Panc1 (cell line): ENCODE measurements at places on chromosomes 16 and 17. TPM values are rescaled to one million over a fixed set of nuclear protein-coding genes. Genes with fewer than 3 reads are reported as not detected.
A peak's percentile ranks its signal among the peaks of the same experiment; 100 is the strongest.

GRCh38 chr17:42886283-42887176 lies 14.1 kb upstream of the G6PC1 start:
- DNase-seq = no peak
- H3K4me1 ChIP-seq = no peaks in the 10 kb centered on the region
- H3K36me3 ChIP-seq = no peaks in the 10 kb centered on the region
- no peaks in the 10 kb centered on the region for H3K27me3 ChIP-seq
- H3K27ac ChIP-seq = no peak overlapping the region

GRCh38 chr16:88929091-88929445 lies 47.9 kb downstream of the CBFA2T3 start:
- peak overlapping the region; percentile 83; the same call in 1 of the 2 replicates for H3K27ac ChIP-seq
- H3K4me3 ChIP-seq = no peak overlapping the region
- H3K27me3 ChIP-seq = no peaks in the 10 kb centered on the region

DNA sequence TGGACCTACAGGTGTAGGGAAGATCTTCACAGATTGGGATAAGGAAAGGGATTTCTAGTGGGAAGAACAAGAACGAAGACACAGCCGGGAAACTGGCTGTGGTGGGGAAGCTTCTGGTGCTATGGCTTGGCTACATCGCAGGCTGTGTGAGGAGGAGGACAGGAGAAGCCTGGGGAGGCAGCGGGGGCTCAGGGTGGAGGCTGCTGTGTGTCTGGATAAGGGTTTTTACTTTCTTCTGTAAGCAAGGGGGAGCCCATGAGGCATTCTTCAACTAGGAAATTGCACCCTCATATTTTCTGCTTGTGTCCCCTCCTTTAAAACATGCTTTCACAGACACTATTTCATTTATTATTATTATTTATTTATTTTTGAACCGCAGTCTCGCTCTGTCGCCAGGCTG lies 2.9 kb upstream of the RHBDF2 start:
- H3K27ac ChIP-seq = no peak overlapping the region
- no peak for DNase-seq
- peaks cover 19% of the 10 kb centered on the region for H3K4me1 ChIP-seq
- H3K36me3 ChIP-seq = peaks cover 7% of the 10 kb centered on the region; the same call in 1 of the 2 replicates
- H3K4me3 ChIP-seq = no peak overlapping the region

GRCh38 chr16:31201582-31202413 lies 762 bp downstream of the PYCARD start:
- H3K4me1 ChIP-seq = peaks cover 22% of the 10 kb centered on the region
- no peak for DNase-seq
- H3K27ac ChIP-seq = peak overlapping the region; percentile 71
- no peaks in the 10 kb centered on the region for H3K36me3 ChIP-seq
- H3K27me3 ChIP-seq = no peaks in the 10 kb centered on the region

- no peak for DNase-seq
- no peak overlapping the region for H3K4me3 ChIP-seq
- no peaks in the 10 kb centered on the region for H3K27me3 ChIP-seq
- no peaks in the 10 kb centered on the region for H3K36me3 ChIP-seq
- no peak overlapping the region for H3K27ac ChIP-seq
Measured at GRCh38 chr16:48479955-48480354, 94.7 kb upstream of the SIAH1 start.

DNA sequence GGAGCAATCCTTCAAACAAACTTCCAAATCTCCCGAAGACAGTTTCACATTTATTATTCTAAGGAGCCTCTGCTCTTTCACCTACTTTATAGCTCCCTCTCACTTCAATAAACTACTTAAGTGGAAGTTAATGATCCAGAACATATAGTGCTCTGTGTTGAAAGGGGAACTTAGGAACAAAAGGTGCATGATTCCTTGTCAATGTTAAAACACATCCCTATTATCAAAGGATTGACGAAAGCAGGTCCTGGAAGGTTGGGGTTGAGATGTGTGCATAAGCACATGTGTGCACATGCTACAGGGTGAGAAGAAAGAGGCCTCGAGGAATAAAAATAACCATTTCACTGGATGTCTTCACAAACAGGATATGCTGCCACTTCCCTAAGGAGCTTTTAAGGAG lies 170.3 kb downstream of the SLC39A11 start:
- no peaks in the 10 kb centered on the region for H3K27me3 ChIP-seq
- H3K27ac ChIP-seq = no peak overlapping the region
- H3K36me3 ChIP-seq = no peaks in the 10 kb centered on the region

DNA sequence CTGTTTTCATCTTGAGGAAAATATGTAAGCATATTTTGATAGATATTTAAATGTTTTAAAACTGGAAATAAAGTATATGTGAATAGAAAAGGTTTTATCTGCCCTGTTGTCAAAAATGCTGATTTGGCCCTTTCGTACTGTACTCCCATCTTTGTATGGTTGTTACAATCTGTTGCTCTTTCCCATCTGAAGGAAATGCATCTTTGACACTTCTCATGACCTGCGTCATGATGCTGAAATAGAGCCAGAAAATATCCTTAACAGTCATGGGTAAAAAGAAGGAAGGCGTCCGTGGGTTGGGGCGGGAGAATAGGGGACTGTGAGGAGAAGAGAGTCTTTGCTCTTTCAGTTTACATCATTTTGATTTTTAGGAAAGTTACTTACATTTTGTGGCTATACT lies 327.7 kb downstream of the BCAS3 start:
- H3K36me3 ChIP-seq = no peaks in the 10 kb centered on the region
- DNase-seq = no peak
- no peak overlapping the region for H3K27ac ChIP-seq
- no peaks in the 10 kb centered on the region for H3K27me3 ChIP-seq

- H3K27me3 ChIP-seq = no peaks in the 10 kb centered on the region
- no peak for DNase-seq
- H3K4me3 ChIP-seq = no peak overlapping the region
- H3K36me3 ChIP-seq = no peaks in the 10 kb centered on the region
- no peaks in the 10 kb centered on the region for H3K4me1 ChIP-seq
- H3K27ac ChIP-seq = no peak overlapping the region
Measured at GRCh38 chr17:29847118-29847517, 82.9 kb downstream of the SSH2 start.

GRCh38 chr16:52016387-52016786 lies 530.6 kb downstream of the TOX3 start:
- no peak overlapping the region for H3K27ac ChIP-seq
- no peak for DNase-seq
- H3K36me3 ChIP-seq = no peaks in the 10 kb centered on the region
- no peaks in the 10 kb centered on the region for H3K4me1 ChIP-seq
- no peak overlapping the region for H3K4me3 ChIP-seq

DNA sequence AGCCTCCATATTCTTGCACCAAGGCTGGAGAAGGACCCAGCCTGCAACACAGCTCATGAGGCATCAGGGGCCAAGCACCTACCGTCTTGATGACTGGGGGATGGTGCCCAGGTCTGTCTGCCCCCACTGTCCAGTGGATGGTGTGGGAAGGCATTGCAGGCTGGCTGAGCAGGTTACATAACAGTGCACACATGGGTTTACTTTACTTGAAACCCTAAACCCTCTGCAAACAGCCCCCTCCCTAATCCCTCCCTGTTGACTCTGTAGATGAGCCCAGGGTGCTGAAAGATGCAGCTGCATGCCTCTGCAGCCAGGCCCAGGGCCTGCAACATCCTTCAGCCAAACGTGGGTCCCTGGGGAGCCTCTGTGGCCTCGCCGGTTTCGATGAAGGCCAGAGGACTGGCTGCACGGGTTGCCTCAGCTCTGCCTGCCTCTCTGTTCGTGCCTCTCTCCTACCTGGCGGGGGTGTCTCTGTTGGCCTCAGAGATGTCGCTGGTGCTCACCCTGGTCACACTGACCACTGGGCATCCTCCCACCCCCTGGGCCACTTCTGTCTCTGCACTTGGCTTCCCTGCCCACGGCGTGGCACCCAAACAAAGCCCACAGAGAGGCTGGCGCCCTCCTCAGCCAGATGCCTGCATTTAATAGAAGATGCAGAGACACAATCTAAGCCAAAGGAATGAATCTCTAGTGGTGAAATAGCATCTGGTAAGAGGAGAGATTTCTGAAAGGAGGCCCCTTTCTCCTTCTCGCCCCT lies 95.1 kb downstream of the METRNL start:
- H3K4me1 ChIP-seq = no peaks in the 10 kb centered on the region
- peaks cover 1% of the 10 kb centered on the region; the same call in 1 of the 2 replicates for H3K27me3 ChIP-seq
- no peak overlapping the region for H3K27ac ChIP-seq
- H3K4me3 ChIP-seq = no peak overlapping the region
- H3K36me3 ChIP-seq = no peaks in the 10 kb centered on the region
- DNase-seq = no peak

DNA sequence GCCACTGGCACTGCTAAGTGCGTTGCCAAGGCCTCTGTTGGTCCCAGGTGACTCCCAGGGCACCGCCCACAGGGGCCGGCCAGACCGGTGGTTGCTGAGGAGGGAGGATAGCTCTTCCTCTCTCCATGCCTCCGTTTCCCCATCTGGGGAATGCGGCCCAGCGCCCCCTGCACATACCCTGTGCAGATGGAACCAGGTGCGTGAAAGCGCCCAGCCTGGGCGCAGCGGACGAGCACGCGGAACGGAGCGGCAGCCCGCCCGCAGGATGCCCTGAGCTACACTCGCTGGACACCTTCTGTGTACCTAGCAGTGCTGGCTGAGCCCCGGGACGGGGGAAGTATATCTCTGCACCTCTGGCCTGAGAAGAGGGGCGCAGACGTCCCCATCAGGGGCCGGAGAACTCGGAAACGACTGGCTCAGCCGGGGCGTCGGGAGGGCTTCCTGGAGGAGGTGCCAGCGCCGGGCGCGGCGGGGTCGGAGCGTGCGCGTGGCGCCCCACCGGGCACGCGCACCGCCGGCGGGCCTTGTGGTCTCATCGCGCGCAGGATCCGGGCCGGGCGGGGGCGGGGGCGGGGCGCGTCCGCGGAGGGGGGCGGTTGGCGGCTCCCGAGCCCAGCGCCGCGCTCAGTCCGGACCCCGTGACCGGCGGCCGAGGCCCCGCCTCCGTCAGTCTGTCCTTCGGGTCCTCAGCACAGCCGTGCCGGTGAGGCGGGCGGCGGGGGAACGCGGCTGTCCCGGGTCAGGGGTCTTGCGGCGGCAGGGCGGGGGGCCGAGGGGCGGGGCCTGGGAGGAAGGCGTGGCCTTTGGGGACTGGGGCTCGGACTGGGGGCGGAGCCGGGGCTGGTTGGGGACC lies at the start of the genes CCDC78 and HAGHL:
Gene CCDC78 (minus strand): TSS at position 6 of the 853 bp plus-strand sequence. CDS start 76 bp downstream, outside the sequence.
Gene HAGHL (plus strand): TSS at position 669 of the 853 bp plus-strand sequence. CDS start 404 bp downstream, outside the sequence.
- H3K4me1 ChIP-seq = peaks cover 13% of the 10 kb centered on the region
- H3K27ac ChIP-seq = peak within 1 kb of the TSS; percentile 88
- no peaks in the 10 kb centered on the region for H3K27me3 ChIP-seq
- no peak for DNase-seq

DNA sequence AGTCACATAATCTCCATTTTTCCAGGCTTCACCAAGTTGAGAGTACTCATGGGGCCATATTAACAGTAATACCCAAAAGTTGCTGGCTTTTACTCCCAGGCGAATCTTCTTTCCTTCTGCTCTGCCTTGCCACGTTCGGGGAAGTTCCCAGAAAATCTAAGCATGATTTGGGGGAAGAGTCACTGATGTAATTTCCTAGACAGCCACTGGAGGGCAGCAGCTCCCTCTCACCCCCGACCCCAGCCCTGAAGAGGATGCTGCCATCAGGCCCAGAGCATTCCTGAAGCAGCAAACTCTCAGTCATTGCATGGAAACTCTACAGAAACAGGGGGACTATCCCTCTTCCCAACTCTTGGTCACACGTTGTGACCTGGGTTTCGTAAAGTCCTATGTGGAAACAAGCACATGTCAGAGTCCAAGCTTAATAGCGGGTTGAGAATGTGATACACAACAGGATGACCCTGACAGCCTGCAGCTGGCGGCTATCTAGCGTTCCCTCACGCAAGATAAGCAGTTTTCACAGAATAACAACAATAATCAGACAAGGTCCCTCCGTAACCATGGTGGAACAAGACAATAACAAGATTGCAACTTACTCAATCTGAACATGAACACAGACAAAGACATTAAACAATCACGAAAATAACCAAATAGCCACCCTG lies 43.8 kb upstream of the DHX40 start:
- peak; percentile 45 for DNase-seq
- H3K4me3 ChIP-seq = no peak overlapping the region
- H3K27ac ChIP-seq = no peak overlapping the region

DNA sequence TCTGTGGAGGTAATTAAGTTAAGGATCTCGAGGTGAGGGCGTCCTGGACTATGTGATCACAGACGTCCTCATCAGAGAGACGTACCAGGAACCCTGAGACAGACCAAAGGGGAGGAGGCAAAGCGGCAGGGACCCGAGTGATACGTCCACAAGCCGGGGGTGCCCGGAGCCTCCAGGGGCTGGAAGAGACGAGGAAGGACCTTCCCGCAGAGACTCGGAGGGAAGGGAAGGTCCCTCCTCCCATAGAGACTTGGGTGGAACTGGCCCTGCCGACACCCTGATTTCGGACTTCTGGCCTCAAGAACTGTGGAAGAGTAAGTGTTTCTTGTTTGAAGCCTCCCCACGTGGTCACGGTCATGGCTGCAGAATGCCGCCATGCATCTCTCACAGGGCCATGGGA lies 30.8 kb downstream of the LMF1 start:
- no peak overlapping the region for H3K4me3 ChIP-seq
- H3K4me1 ChIP-seq = no peaks in the 10 kb centered on the region
- H3K27ac ChIP-seq = no peak overlapping the region
- H3K27me3 ChIP-seq = no peaks in the 10 kb centered on the region
- no peaks in the 10 kb centered on the region for H3K36me3 ChIP-seq

DNA sequence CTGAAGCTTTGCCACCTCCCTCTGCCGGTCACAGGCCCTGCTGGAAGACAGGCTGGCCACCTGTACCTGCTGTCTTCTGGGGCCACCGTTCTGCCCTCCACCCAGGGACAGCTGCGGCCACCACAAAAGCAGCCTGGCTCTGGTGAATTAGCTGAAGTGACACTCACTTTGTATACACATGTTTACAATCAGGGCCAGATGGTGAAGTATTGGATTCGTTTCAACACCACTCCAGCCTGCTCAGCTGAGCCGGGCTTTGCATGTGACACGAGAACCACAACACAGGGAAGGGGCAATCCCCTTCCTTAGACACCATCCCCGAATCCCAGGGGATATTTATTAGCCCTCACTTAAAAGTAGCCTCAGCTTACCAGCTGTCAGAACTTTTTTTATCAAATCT lies 191.5 kb upstream of the RPL38 start:
- no peak overlapping the region for H3K27ac ChIP-seq
- H3K4me3 ChIP-seq = no peak overlapping the region
- peaks cover 44% of the 10 kb centered on the region for H3K27me3 ChIP-seq
- H3K36me3 ChIP-seq = no peaks in the 10 kb centered on the region
- no peak for DNase-seq

- no peaks in the 10 kb centered on the region for H3K36me3 ChIP-seq
- no peak overlapping the region for H3K4me3 ChIP-seq
- no peak overlapping the region for H3K27ac ChIP-seq
- H3K27me3 ChIP-seq = no peaks in the 10 kb centered on the region
- DNase-seq = no peak
- H3K4me1 ChIP-seq = peaks cover 9% of the 10 kb centered on the region; the same call in 1 of the 2 replicates
Measured at GRCh38 chr17:32275060-32276042, 9.7 kb downstream of the RHBDL3 start.

GRCh38 chr16:50299508-50300105 lies 33.3 kb downstream of the ADCY7 start:
- H3K4me1 ChIP-seq = 0 out of 2 replicates have a peak, but pooled peaks cover 2% of the 10 kb centered on the region
- no peak overlapping the region for H3K4me3 ChIP-seq
- H3K27me3 ChIP-seq = no peaks in the 10 kb centered on the region

- no peaks in the 10 kb centered on the region for H3K36me3 ChIP-seq
- no peaks in the 10 kb centered on the region for H3K27me3 ChIP-seq
- no peak overlapping the region for H3K4me3 ChIP-seq
- H3K4me1 ChIP-seq = peaks cover 5% of the 10 kb centered on the region; the same call in 1 of the 2 replicates
- no peak overlapping the region for H3K27ac ChIP-seq
Measured at GRCh38 chr16:53711390-53711789, 7.4 kb downstream of the FTO start.

BCL6B gene
- total RNA-seq = 0.18 TPM

SLC6A2 gene
- total RNA-seq = 0.10 TPM

PIRT gene
- total RNA-seq = not detected

CCL15 gene
- not detected for total RNA-seq

POLR2C gene
- total RNA-seq = 53.9 TPM

SLC9A5 gene
- total RNA-seq = 1.7 TPM

TCAP gene
- total RNA-seq = 1.6 TPM

SLC13A2 gene
- not detected for total RNA-seq

TMEM220 gene
- 9.3 TPM for total RNA-seq

HASPIN gene
- total RNA-seq = 10.6 TPM

ASPA gene
- total RNA-seq = not detected
